Stimulated activated CD4-positive, alpha-beta T cell treated with anti-CD3 and anti-CD28 coated beads, Interleukin-4, amount 100 ng/mL, for 48 hours (primary cell): ENCODE measurements at places on chromosomes 3 and 15.

DNA sequence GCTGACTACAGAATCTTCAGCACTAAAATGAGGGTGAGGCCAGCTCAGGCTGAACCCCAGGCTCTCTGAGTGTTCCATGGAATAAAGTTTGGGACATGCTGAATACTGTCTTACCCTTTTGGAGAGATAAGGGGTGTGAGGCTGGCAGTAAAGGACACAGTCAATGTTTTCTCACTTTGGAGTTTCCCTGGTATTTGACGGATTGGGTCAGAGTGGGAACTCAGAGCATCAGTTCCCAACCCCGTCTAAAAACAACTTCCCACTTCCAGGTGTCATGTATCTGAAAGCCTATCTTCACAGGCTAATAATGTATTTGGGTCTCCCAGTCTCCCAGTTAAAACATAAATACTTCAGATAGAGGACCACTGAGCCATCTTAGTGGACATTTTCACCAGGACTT is 180.7 kb downstream of the TLE3 start:
- DNase-seq = no peak

- no peak for DNase-seq
These were observed 104.2 kb downstream of the OXSM start for GRCh38 chr3:25894101-25894500.

DNA sequence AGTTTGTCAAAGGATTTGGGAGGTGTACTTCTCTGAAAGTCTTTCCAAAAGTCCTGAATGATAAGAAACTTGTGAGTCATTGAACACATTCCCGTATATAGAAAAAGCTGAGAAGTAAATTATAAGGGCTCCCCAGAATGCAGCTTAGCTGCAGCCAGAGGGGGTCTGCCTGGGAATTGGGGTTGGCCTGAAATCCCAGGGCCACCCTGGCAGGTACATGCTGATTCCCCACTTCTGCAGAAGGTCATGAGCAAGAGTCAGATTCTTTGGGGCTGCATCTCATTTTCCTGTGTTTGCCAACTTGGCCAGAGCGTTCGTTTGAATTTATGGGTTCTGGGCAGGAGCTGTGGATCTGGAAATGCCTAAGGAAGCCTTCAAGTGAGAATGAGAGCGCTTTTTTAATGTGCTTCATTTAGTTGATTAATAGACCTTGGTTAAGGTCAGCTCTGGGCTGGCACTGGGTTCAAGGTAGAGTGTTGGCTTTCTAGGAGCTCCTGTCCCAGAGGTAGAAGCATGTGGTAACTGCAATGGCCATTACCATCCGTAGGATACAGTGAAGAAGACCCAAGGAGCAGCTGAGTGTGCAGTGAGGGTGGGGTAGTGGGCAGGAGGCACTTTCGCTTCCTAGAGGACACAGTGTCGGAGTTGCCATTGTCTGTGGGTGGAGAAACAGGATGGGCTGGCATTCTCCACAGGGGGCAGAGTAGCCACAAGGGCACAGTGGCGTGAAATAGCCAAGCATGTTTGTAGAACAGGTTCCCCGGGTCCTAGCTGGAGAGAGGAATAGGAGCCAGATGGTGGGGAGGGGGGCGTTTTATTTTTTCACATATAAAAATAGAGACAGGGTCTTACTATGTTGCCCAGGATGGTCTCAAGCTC is 3.2 kb downstream of the SLC6A6 start:
- no peak for DNase-seq

- no peak for DNase-seq
These were observed 59.5 kb upstream of the HACD2 start for GRCh38 chr3:123644358-123644757.

DNA sequence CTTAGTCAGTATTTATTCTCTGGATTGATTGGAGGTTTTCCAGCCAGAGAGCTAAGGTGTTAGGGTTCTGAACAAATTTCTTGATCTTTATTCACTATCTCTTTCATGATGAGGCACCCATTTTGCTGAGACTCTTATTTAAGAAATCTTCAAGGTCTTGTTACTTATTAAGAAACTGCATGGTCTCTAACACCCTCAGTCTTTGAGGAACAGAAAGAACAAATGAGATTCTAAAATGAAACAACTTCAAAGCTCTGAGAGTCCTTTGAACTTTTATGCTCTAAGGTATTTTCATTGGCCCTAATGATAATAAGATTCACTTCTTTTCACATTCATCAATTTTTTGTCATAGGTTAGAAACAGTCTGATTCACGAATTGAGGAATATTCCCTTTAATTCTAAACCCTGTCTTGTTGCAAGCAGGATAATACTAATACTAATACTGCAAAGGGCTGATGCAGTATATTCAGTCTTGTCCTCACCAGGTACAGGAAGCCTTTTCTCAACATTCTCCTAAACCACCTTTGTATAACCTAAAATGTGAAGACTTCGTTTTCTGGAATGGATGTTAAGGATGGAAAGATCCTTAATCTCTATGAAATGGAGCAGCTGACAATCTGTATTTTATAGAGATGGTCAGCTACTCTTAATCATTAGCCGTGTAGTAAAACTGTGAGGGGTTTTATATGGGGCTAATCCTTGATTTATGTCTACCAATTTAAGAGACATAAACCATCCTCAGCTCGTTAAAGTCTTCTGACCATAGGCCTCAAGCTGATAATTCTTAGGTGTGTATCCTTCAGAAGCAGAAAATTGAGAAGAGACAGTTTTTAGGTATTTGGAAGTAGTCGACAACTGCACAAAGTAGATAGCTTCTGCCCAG is 198.3 kb downstream of the OTOL1 start:
- DNase-seq = no peak

GRCh38 chr3:8324747-8325146 is 176.9 kb upstream of the LMCD1 start:
- peak; percentile 13 for DNase-seq

DNA sequence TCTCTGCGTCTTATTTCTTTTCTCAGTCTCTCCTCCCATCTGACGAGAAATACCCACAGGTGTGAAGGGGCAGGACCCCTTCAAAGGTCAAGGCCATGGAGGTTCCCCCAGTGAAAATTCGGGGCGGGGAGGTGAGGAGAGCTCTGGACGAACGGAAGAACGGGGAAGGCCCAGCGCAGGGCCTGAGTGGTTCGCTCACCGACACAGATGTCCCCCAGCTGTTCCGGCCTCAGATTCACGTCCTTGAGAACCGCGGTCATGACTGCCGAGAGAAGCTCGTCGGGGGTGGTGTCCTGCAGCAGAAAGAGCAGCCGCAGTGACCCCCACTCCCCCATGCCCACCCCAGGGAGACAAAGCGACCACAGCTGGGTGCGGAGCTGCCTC is 542 bp downstream of the ACAA1 start:
- DNase-seq = no peak

- DNase-seq = no peak
These were observed 361.0 kb upstream of the PLSCR5 start for GRCh38 chr3:146966124-146966523.

GRCh38 chr15:97783240-97783639 is 177.3 kb upstream of the ARRDC4 start:
- no peak for DNase-seq

GRCh38 chr3:28738425-28738824 is 389.8 kb upstream of the AZI2 start:
- DNase-seq = no peak

DNA sequence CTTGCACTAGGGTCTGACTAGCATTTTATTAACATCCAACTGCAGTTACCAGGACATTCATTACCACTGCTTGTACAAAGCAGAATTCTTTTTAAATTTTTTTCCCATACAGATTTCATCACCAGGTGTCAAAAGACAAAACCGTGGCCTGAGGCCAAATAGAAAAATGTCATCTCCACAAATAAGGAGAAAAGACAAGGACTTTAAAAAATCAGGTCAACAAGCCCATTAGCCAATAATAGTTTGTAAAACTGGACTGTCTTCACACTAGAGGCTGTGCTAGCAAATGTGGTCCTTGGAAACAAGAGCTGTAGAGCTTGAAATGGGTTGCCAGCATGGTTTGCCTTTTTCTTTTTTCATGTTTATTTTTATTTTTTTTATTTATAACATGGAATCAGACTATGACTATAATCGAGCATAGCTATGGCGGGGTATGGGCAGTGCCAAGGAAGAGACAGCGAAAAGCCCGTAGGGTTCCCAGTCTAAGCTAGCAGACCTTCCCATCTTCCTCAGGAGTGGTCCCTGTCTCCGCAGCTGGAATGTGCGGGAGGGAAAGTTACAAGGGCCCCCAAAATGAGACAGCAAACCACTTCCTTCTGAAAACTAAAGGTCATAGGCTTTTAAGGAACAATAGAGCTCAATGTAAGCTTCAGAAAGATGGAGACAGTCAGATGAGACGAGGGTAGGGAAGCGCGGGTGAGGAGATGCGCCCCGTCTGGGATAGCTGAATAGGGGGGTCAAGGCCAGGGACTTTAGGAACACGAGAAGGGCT is 1.5 kb downstream of the PTPN9 start:
- no peak for DNase-seq

DNA sequence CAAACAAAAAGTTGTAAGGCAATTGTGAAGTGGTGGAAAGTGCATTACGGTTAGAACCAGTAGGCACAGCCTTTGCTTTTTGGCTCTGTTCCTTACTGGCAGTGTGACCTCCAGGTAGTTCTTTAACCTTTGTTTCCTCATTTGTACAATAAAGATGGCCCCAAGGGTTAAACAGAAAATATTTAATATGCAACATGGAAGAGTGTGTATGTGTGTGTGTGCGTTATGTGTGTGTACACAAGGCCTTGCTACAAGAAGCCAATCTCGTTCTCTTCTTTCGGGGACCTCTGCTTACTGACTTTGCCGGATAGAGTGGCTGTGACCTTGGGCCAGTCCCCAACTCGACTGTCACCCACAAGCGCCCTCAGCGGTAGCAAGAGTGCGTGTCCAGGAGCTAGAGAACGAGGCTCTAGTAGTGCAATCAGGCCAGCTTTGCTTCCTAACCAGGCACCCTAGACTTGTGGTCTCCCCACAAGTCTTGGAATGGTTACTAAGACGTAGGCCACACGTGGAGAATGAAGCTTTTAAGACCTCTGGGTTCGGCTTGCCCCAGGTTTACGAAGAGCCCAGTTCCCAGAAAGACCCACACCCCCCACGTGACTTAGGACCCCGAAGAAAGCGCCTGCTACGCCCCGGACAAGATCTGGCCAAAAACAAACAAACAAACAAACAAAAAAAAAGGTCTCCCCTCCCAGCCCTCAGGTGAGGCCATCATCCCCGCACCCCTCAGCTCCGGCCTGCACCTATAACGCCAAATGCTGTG is 593 bp downstream of the CIAO2A start:
- peak; percentile 23 for DNase-seq

DNA sequence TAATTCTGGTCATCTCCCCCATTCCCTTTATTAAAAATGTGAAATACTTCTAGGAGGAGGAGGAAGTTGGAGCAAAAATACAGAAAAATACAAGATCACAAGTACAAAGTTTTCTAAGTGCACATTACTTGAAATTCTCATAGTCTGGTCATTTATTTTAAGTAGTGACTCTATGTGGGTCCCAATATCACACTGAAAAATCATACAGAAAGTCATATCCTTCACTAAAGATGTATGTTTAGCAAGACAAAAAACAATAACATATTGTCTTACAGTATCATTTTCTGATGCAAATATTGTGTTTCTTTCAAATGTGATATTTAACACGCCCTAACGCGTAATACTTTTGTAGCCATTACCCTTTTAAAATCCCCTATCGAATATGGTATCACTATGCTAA is 2.5 kb downstream of the ALDH1A2 start:
- no peak for DNase-seq

GRCh38 chr3:39267631-39268548 is 11.9 kb downstream of the CX3CR1 start:
- DNase-seq = peak; percentile 70

- peak; percentile 18 for DNase-seq
These were observed 10.0 kb upstream of the ST8SIA2 start for GRCh38 chr15:92383519-92384324.

DNA sequence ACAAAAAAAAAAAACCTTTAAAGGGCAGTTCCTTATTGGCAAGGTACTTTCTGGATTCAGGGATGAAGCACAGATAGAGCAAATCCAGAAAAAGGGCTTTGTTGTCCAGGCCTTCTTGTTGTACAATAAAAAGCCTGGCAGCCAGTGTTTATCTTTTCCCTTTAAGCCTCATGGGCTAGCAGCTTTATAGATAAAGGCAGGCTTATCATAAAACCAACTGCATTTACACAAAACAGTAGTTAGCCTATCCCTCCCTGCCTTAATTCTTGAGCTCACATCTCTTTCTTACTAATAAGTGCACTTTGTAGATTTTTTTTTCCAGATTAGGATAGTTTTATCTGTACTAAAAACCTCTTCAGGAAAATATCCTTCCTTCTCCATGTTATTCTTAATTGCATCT is 662.8 kb upstream of the CCDC54 start:
- no peak for DNase-seq

- no peak for DNase-seq
These were observed 12.9 kb upstream of the MELTF start for GRCh38 chr3:197042539-197042938.

GRCh38 chr3:98501863-98502576 is 4.5 kb downstream of the OR5K2 start:
- DNase-seq = no peak

- DNase-seq = no peak
These were observed 48.7 kb upstream of the HACD2 start for GRCh38 chr3:123633530-123633929.

DNA sequence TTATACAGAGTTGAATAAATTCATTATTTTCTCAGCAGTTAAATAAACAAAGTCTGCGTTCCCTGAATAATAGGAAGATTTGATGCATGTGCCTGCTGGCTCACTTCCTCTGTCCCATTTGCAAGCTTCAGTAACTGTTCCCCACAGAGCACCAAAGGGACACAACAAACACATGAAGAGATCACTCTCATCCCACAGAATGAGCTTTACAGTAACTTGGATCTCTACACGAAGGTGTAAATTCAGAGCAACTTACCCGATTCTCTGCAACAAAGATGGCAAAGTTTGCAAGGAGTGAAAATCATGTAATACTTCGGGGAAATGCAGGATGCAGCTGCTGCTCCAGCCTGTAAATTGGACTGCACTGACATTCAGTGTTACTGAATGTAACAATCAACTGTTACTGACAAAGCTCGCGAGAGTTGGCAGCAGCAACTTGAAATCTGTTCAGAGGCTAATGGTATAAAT is at the start of gene BCHE:
Gene BCHE, minus strand, starts transcription at position 366 of the 468 bp plus-strand sequence. CDS start 6,390 bp downstream, outside the sequence.
- DNase-seq = no peak
